ENCODE measurements at places on chromosomes 12 and 14. TPM values are rescaled to one million over a fixed set of nuclear protein-coding genes. Genes with fewer than 3 reads are reported as not detected.

GRCh38 chr12:92530706-92531105 is 172.1 kb upstream of the PLEKHG7 start:
- DNase-seq = no peak
- H3K36me3 ChIP-seq = no peaks in the 10 kb centered on the region
- H3K4me3 ChIP-seq = no peak overlapping the region
- H3K27me3 ChIP-seq = no peaks in the 10 kb centered on the region
- H3K27ac ChIP-seq = no peak overlapping the region

DNA sequence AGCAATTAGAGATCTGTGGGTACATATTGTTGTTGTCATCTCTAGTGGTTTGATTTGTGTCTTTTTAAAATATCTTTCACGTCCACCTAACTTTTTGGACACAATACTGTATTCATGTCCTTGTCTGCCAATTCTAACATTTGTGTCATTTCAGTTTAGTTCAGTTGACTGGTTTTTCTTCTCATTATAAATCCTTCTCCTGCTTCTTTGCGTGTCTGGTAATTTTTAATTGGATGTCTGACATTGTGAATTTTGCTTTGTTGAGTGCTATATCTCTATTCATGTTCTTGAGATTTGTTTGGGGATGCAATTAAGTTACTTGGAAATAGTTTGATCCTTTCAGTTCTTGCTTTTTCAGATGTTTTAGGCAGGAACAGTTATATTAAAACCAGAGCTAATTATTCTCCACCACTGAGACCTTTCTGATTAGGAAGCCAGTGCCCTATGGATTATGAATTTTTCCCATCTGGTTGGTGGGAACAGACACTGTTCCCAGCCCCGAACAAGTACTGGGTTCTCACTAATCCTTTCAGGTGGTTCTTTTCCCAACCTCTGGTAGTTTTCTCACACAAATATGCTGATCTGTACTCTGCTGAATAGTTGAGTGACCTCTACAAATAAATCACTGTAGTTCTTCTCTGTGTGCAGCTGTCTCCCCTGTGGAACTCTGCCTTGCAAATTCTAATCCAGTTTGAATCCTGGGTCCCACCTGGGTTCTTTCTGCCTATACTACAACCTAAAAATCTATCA is 91.1 kb upstream of the DYNC1H1 start:
- DNase-seq = no peak
- no peak overlapping the region for H3K4me3 ChIP-seq
- H3K36me3 ChIP-seq = peaks cover 3% of the 10 kb centered on the region
- peaks cover 13% of the 10 kb centered on the region for H3K4me1 ChIP-seq

- no peak overlapping the region for H3K4me3 ChIP-seq
- no peak for DNase-seq
- H3K27me3 ChIP-seq = no peaks in the 10 kb centered on the region
- H3K36me3 ChIP-seq = no peaks in the 10 kb centered on the region
- H3K4me1 ChIP-seq = no peaks in the 10 kb centered on the region
Measured at GRCh38 chr14:38074081-38074480, 133.6 kb upstream of the SSTR1 start.

GRCh38 chr12:119229837-119230236 is 51.1 kb downstream of the HSPB8 start:
- no peaks in the 10 kb centered on the region for H3K27me3 ChIP-seq
- H3K4me3 ChIP-seq = peak overlapping the region; percentile 38
- DNase-seq = peak; percentile 72
- no peaks in the 10 kb centered on the region for H3K4me1 ChIP-seq
- H3K36me3 ChIP-seq = no peaks in the 10 kb centered on the region

DNA sequence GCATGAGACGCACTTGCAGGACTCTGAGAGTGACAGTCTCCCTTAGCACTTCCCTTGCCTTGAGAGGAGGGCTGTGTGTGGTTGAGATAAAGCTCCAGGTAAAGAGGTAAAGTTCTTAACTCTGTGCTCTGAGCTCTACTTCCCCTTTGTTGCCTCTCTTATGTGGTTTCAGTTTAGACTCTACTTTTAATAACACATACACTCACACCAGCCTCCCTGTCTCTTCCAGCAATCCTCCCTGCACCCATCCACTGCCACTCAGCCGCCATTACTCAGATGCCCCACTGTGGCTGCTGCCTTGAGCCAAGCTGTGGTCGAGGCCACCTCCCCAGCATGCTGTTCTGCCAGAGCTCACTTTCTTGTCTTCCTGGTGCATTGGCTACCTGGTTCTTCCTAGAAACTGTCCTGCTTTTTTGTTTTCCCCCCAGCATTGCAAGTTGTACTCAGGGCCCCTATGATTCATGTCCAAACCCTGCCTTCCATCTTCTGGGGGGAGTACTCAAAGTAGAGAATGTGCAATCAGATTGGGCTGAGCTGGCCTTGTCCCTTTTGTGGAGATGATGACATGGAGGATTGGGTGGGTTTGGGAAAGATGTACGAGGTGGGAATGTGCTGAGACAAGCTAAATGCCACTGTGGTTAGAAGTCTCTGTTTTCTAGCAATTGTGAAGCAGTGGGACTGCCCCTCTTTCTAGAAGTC is 115.5 kb upstream of the PARP11 start:
- peaks cover 20% of the 10 kb centered on the region for H3K4me1 ChIP-seq
- H3K4me3 ChIP-seq = no peak overlapping the region
- no peak overlapping the region for H3K27ac ChIP-seq

ITGA7 gene
- total RNA-seq = 27.1 TPM

SERPINA3 gene
- total RNA-seq = 0.15 TPM

KRT75 gene
- total RNA-seq = not detected

TOMM20L gene
- not detected for total RNA-seq

TAS2R14 gene
- total RNA-seq = 1.4 TPM

VRTN gene
- total RNA-seq = not detected

ERBB3 gene
- total RNA-seq = 38.0 TPM

CLEC4C gene
- total RNA-seq = not detected
